Activated naive CD8-positive, alpha-beta T cell treated with anti-CD3 and anti-CD28 coated beads for 36 hours (primary cell): ENCODE measurements at places on chromosomes 2 and 18. TPM values are rescaled to one million over a fixed set of nuclear protein-coding genes. Genes with fewer than 3 reads are reported as not detected.

- peaks cover 3% of the 10 kb centered on the region for H3K27me3 ChIP-seq
- no peaks in the 10 kb centered on the region for H3K36me3 ChIP-seq
- H3K27ac ChIP-seq, result no peak overlapping the region
These were observed 169.3 kb downstream of the SETBP1 start for GRCh38 chr18:44850001-44850400.

SP140 gene
- total RNA-seq, result 46.8 TPM

CCDC141 gene
- 5.6 TPM for total RNA-seq

- no peak overlapping the region for H3K4me3 ChIP-seq
- peaks cover 39% of the 10 kb centered on the region for H3K4me1 ChIP-seq
- DNase-seq, result no peak
- peaks cover 27% of the 10 kb centered on the region for H3K36me3 ChIP-seq
- H3K27ac ChIP-seq, result no peak overlapping the region
- no peaks in the 10 kb centered on the region for H3K27me3 ChIP-seq
These were observed 18.1 kb downstream of the CCNT2 start for GRCh38 chr2:134936691-134937090.

- no peaks in the 10 kb centered on the region for H3K27me3 ChIP-seq
- H3K4me1 ChIP-seq, result peaks cover 78% of the 10 kb centered on the region
- H3K27ac ChIP-seq, result peak overlapping the region; percentile 94
- H3K4me3 ChIP-seq, result peak overlapping the region; percentile 68
These were observed 133.5 kb downstream of the SPTBN1 start for GRCh38 chr2:54589340-54590215.

IL18RAP gene
- total RNA-seq, result 5.3 TPM

GATA6 gene
- total RNA-seq, result not detected

GRCh38 chr2:192773044-192773443 is 578.3 kb upstream of the TMEFF2 start:
- no peak for DNase-seq
- H3K27ac ChIP-seq, result no peak overlapping the region
- no peaks in the 10 kb centered on the region for H3K27me3 ChIP-seq
- H3K4me1 ChIP-seq, result no peaks in the 10 kb centered on the region

GRCh38 chr2:9247786-9248185 is 41.2 kb downstream of the ASAP2 start:
- no peak overlapping the region for H3K4me3 ChIP-seq
- peaks cover 12% of the 10 kb centered on the region for H3K27me3 ChIP-seq
- no peaks in the 10 kb centered on the region for H3K36me3 ChIP-seq
- DNase-seq, result no peak
- no peaks in the 10 kb centered on the region for H3K4me1 ChIP-seq
- no peak overlapping the region for H3K27ac ChIP-seq

TXNDC2 gene
- not detected for total RNA-seq

DNA sequence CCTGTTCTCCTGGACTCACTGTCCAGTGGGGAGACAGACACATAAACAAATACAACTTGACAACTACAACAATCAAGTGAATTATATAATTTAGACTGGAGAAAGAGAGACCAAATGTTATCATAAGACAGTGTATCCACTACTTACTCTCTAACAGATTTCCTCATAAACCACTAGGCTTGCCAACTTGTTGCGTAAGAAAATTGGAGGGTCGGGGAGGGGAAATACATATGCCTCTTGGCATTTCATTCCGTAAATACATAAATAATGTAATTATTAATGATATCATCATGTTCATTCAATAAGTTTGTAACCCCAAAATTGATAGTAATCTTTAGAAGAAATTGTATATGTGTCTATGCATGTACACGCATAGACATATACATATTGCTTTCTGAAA is 14.9 kb downstream of the RAB6D start:
- no peaks in the 10 kb centered on the region for H3K4me1 ChIP-seq
- no peak overlapping the region for H3K4me3 ChIP-seq
- H3K27me3 ChIP-seq, result peaks cover 35% of the 10 kb centered on the region
- no peak overlapping the region for H3K27ac ChIP-seq

PTH2R gene
- 0.08 TPM for total RNA-seq

CYP26B1 gene
- not detected for total RNA-seq

DNA sequence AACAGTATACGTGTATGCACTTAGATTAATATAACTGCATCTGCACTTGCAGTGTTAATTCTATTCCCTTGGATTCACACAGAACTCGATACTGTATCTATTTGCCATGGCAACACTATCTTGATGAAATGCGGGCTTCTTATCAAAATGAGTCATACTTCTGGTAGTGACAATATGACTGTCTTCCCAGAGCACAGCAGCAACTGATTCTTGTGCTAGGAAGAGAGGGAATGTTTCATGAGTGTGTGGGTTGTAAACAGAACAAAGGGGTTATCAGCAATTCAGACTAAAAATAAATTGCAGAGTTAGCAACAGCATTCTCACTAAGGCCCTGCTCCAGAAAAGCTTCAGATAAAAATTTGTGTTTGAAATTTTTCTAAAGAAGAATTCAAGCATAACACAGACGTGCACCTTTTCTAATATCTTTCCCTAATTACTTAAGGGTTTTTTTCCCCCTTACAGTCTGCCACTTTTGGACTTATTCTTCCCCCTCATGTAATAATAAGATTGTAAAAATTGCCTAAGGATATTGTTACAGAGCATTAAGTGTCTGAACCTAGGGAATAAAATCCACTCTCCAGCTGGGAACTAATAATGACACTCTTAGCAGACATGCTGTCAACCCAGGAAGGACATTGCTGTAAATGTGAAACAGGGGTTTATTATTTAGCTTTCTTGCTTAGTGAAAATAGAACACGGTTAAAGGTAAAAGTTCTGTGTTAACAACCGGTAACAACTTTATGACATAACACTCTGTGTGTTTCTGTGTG is 99.9 kb upstream of the SLC38A11 start:
- H3K4me1 ChIP-seq, result peaks cover 4% of the 10 kb centered on the region
- no peak overlapping the region for H3K27ac ChIP-seq
- H3K27me3 ChIP-seq, result no peaks in the 10 kb centered on the region

DNA sequence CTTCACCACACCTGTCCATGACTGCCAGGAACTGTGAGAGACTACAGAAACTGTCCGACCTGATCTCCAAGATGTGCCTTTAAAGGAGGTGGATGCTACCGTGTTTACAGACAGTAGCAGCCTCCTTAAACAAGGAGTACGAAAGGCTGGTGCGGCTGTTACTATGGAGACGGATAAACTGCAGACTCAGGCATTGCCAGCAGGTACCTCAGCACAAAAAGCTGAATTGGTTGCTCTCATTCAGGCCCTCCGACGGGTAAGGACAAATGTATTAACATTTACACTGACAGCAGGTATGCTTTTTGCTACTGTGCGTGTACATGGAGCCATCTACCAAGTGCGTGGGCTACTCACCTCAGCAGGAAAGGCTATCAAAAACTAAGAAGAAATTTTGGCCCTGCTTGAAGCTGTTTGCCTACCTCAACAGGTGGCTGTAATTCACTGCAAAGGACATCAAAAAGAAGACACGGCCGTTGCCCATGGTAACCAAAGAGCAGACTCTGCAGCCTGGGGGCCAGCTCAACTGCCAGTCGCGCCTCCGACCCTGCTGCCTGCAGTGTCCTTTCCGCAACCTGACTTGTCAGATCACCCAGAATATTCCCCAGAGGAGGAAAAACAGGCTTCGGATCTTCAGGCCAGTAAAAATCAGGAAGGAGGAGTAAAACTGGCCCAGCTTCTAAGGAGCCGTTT is 30.9 kb downstream of the SKA1 start:
- H3K4me1 ChIP-seq, result no peaks in the 10 kb centered on the region
- H3K36me3 ChIP-seq, result no peaks in the 10 kb centered on the region
- no peak overlapping the region for H3K4me3 ChIP-seq

GRCh38 chr2:20199633-20200270 is 25.2 kb downstream of the SDC1 start:
- H3K4me1 ChIP-seq, result no peaks in the 10 kb centered on the region
- H3K27me3 ChIP-seq, result no peaks in the 10 kb centered on the region
- H3K36me3 ChIP-seq, result no peaks in the 10 kb centered on the region
- H3K27ac ChIP-seq, result no peak overlapping the region
- H3K4me3 ChIP-seq, result no peak overlapping the region

GRCh38 chr2:64692401-64692800 is 38.7 kb upstream of the SERTAD2 start:
- no peaks in the 10 kb centered on the region for H3K27me3 ChIP-seq
- DNase-seq, result no peak
- H3K4me1 ChIP-seq, result peaks cover 21% of the 10 kb centered on the region

DNA sequence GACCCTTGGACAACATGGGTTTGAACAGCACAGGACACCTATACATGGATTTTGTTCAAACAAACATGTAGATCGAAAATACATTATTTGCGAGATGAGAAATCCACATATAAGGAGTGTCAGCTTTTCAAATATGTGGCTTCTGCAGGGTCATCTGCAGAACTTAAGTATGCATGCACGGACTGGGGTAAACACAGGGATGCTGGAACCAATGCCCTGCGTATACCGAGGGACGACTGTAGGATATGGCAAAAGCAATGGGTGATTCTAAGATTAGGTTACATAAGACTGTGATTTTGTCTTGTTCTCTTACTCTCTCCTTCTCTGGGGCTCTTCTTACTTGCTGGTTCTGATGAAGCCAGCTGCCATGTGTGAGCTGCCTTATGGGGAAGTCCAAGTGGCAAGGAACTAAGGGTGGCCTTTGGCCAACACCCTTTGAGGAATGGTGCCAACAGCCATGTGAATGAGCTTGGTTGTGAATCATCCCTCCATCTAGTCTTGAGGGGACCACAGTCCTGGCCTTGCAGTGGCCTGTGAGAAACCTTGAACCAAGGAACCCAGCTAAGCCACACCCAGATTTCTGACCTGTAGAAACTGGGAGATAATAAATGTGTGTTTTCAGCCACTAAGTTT is 66.5 kb downstream of the EVA1A start:
- peaks cover 2% of the 10 kb centered on the region for H3K36me3 ChIP-seq
- no peaks in the 10 kb centered on the region for H3K4me1 ChIP-seq
- H3K27ac ChIP-seq, result no peak overlapping the region
- no peak for DNase-seq
- no peaks in the 10 kb centered on the region for H3K27me3 ChIP-seq
- no peak overlapping the region for H3K4me3 ChIP-seq

DNA sequence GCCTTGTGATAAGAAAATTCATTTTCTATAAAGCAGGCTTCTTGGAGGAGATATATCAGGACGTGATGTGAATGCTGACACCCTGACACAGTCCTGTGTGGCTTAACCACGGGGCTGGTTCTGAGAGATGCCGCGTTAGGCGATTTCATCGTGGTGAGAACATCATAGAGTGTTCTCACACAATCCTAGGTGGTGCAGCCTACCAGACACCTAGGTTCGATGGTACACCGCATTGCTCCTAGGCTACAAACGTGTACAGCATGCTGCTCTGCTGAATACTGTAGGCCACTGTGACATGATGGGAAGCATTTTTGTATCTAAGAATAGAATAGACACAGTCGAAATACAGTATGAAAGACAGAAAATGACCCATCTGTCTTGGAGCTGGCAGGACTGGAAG is 82.5 kb downstream of the TNFRSF11A start:
- no peak overlapping the region for H3K4me3 ChIP-seq
- H3K36me3 ChIP-seq, result no peaks in the 10 kb centered on the region
- no peaks in the 10 kb centered on the region for H3K4me1 ChIP-seq

DNA sequence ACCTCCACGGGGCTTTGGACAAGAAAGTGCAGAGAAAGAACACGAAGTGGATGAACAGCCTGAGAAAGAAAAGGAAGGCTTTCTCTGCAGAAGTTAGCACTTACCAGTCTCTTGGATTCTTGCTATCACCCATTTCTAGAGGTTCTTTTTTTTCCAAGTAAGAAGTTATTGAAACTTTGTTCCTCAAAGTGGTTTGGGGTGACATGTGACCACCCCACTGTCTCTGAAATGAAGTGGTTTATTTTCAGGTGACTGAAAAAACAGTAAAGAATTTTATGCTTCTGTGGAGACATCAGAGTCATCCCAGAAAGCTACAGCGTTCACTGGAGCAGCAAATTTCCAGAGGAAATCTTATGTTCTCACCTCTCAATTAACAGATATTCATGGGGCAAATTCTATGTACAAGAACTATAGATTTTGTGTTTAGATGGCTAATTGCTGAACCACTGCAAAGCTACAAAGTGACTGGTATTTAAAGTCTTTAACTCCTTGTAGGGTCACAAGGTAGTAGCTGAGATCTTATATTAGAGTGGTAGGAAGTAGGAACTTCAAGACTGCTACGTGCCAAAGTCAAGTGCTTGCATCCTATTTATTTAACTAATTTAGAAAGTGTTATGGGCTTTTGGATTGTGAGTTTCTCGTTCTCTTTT is 267.5 kb downstream of the TGIF1 start:
- no peak overlapping the region for H3K4me3 ChIP-seq
- H3K36me3 ChIP-seq, result no peaks in the 10 kb centered on the region
- H3K4me1 ChIP-seq, result peaks cover 10% of the 10 kb centered on the region
- DNase-seq, result no peak
- no peak overlapping the region for H3K27ac ChIP-seq

CRYBA2 gene
- not detected for total RNA-seq
